Midbrain (tissue), 1 donor: ENCODE measurements at places on chromosomes 3 and 15.

DNA sequence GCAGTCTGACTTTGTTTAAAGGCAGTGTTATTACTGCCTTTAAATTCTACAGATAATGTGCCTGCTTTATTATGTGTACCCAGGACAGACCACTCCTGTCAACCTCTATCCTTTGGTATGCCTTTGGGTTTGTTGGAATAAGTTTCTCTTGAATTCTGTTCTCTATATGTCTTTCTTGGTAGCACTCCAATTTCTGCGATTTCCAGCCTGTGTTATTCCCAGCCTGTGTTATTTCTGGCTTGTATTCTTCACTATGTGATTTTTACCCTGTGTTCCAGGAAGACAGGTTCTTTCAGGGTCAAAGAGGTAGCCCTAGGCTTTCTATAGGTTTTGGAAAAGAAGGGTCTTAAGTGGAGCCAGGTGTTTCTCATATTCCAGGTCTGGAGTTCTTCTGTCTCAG is 407.4 kb upstream of the AZI2 start:
- DNase-seq, result no peak

DNA sequence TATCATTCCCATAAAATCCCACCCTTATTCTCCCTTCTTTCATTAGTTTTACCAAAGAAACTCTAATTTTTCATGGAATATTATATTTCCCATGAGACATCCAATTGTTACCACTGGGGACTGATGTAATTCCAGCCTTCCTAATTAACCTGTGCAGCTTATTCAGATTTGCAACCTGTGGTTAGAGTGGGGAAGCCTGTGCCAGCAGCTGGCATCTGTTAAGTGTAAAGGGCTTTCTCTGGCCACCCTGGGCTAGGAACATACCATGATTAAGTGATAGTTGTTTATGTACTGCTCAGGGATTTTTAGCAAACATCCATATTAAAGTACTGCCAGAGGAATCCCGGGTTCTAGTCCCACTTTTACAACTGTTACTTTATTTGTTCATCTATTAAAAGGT is 78.2 kb downstream of the TPRG1 start:
- DNase-seq, result no peak

DNA sequence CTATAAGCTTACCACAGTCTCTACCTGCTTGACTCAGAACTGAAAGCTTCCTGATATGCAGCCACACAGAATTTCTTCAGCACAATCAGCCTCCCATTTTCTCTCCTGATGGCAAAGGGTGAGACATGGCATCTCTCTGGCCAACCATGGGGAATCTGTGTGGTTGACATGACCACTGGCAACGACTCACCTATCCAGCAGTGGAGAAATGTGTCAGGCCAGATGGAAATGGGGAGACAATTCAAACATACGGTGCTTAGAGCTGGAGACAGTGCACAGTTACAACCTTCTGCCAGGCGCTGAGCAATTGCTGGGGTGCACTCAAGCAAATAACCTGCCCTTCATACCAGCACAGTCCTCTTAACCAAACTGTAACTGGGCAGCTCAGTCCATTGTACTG is 3.6 kb downstream of the ZNF385D start:
- no peak for DNase-seq

GRCh38 chr15:67178569-67179210 is 75.8 kb downstream of the AAGAB start:
- no peak for DNase-seq

DNA sequence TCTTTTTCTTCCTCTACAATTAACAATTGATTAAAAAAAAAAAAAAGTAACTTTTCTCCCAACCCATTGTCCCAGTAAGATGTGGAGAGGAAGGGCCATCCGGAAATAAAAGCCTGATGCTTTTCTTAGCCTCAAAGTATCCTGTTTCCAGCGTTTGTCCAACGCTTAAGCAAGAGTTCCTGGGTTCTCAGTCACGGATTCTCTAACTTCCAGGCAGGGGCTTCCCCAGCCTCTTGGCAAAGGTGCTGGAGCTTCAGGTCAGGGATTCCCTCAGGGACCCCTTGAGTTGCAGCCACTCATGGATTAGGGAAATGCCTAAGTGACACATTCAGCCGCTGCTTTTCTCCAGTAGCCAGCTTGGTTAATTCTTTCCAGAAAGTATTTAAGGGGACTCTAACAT is 22.3 kb upstream of the C2CD4B start:
- DNase-seq, result no peak

DNA sequence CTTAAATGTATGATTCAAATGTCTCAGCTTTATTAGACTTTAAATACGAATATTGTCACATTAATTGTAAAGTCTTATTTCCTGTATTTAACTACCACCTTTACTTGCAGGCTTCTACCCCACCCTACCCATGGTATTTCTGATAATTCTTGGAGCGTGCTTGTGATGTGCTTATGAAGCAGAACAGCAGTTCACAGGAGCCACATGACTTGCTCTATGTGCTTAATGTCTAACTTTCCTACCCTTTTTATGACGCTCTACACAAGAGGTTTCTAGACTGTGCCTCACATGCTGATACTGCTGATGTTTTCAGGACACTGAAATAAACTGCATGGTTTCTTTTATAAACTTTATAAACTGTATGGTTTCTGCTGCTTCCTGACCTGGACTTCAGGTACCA is 553.5 kb upstream of the CCDC54 start:
- DNase-seq, result no peak

DNA sequence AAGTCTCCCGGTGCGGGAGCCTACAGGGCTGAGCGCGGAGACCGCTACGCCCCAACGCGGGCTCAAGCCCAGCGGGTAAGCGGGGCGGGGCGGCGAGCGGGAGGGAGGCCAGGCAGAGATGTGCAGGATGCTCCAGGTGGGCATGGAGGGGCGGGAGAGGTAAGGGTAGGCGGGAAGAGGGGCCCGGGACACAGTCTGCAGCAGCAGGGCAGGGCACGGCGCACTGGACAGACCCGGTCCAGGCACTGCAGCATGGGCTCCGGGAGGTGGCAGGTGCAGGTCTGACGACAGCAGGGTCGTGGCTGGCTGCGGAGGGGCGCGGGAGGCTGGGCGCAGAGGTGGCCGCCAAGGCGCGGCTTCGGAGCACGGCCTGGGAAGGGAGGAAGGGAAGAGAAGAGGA is 102.8 kb downstream of the GABRB3 start:
- DNase-seq, result no peak

DNA sequence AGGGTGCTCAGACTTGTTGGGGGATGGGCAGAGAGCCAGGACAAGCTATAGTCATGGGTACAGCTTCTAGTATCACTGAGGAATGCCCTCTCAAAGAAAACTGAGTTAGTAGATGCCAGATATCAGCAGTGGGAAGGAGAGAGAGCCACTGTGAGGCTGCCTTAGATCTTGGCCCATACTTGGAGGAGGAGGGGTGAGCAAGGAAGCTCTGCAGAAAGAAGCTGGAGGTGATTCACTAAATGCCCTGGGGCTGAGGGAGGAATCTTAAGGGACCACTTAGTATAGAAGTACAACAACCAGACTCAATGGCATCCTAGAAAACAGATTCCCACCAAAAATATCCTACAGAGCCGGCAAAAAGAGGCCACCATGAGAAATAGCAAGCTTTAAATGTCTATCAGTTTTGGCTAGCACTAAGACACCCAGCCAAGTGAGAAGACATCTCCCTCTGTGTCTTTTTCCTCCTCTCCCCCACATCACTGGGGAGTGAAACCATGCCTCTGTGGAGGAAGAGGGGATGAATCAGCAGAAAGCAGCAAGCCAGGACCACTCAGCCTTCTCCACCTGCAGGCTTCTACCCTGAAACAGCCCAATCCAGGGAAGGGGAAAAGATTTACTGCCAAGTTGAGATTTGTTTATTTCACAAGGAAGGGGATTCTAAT is 282.5 kb upstream of the STT3B start:
- no peak for DNase-seq

GRCh38 chr15:72420576-72420975 is 22.5 kb downstream of the TMEM202 start:
- DNase-seq, result no peak

DNA sequence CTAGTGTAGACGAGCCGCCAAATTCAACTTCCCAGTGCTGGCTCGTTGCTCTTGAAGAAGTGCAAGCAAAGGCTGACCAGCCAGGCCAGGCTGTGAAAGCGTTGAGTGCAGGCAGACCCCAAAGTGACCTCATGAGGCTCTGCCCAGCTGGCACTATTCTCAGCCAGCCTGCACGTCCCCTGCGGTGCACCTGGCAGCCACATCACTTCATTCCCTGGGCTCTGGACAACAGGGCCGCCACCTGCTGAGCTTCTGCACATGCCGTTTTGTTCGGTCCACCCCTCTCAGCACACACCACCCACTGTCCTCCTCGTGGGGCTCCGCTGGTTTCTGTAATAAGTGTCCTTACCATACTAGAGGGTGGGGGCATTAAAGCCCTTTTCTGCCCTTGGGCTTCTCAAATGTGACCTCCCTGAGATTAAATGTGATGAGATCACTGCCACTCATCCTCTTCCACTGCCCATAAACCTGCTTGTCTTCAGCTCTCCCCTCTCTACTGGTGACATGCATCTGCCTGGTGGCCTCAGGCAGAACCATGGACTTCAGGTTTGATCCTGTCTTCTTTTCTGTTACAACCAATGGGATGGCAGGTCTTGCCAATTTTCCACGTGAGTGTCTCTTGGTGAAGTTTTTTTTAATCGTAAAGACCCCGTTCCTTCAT is 6.1 kb downstream of the RASGRF1 start:
- DNase-seq, result no peak

GRCh38 chr15:51971375-51972133 is at the start of gene LEO1:
LEO1 (minus strand) TSS chr15:51971778; CDS start chr15:51971745, 33 bp downstream.
- DNase-seq, result peak; percentile 95

- no peak for DNase-seq
Measured at GRCh38 chr3:48784426-48785120, 63.1 kb downstream of the PRKAR2A start.

DNA sequence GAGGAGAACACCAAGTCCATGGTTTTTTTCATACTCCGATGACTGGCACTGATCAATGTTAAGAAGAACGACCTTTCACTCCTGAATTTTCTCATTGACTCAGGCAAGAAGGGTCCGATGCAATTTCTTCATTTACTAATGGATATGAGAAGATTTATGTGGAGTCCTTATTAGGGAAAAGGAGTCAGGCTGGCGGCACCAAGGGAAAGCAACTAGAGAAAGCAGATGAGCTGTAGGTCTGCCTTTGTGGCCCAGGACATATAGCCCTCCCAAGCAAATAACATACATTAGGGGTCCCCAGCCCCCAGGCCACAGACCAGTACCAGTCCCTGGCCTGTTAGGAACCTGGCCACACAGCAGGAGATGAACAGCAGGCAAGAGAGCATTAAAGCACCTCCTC is 206.8 kb downstream of the KBTBD8 start:
- DNase-seq, result no peak

DNA sequence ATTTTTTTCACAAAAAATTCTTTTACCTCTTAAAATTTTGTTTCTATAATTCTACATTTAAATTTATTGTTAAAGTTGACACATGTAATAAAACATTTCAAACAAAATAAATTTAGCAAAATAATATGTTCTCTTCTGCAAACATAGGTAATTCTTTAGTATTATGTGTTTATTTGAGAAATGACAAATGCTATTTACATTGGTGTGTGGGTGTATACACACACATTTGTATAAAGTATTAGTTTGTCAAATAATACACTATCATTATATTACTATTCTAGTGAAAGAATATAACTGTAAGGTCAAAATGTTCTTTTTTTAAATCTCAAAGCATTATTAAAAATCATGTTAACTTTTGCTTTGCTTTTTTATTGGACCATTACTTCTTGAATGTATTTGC is 1370.6 kb downstream of the SI start:
- DNase-seq, result no peak
